ENCODE measurements at places on chromosomes 7 and 10. TPM values are rescaled to one million over a fixed set of nuclear protein-coding genes. Genes with fewer than 3 reads are reported as not detected.

The GNAT3 gene
- not detected for total RNA-seq

DNA sequence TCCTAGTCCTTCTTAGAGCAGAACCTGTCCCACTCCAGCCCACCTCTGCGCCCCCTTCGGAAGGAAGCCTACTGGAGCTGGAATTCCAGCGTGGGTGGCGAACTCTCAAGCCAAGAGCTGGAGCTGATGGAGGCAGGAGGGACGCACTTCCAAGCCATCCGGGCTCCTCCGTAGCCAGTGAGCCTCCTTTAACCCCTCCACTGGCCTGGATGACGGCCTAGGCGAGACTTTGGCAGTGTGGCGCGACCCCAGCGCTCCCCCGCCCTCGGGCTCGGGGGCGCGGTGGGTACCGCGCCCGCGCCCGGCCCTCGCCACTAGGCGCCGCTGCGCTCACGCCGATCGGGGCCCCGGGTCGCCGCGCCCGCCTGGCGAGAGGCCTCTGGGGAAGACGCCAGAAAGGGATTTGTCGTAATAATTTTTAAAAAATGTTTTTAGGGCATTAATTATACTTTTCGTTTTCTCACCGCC, 5.1 kb upstream of the EMX2 start:
- H3K36me3 ChIP-seq, result no peaks in the 10 kb centered on the region
- no peak for DNase-seq

The HGF gene
- 0.15 TPM for total RNA-seq

GRCh38 chr10:32481606-32482005, 35.7 kb downstream of the CCDC7 start:
- no peak overlapping the region for H3K27ac ChIP-seq
- no peak overlapping the region for H3K4me3 ChIP-seq
- H3K36me3 ChIP-seq, result no peaks in the 10 kb centered on the region
- no peaks in the 10 kb centered on the region for H3K27me3 ChIP-seq
- H3K4me1 ChIP-seq, result no peaks in the 10 kb centered on the region

- no peak overlapping the region for H3K27ac ChIP-seq
- H3K36me3 ChIP-seq, result no peaks in the 10 kb centered on the region
- no peak for DNase-seq
Observed at GRCh38 chr7:128103498-128104107, 72.4 kb upstream of the LRRC4 start.

- H3K27ac ChIP-seq, result no peak overlapping the region
- no peaks in the 10 kb centered on the region for H3K4me1 ChIP-seq
- no peaks in the 10 kb centered on the region for H3K27me3 ChIP-seq
- H3K36me3 ChIP-seq, result peaks cover 29% of the 10 kb centered on the region
- H3K4me3 ChIP-seq, result no peak overlapping the region
- no peak for DNase-seq
Observed at GRCh38 chr10:860519-860918, 71.0 kb downstream of the LARP4B start.

DNA sequence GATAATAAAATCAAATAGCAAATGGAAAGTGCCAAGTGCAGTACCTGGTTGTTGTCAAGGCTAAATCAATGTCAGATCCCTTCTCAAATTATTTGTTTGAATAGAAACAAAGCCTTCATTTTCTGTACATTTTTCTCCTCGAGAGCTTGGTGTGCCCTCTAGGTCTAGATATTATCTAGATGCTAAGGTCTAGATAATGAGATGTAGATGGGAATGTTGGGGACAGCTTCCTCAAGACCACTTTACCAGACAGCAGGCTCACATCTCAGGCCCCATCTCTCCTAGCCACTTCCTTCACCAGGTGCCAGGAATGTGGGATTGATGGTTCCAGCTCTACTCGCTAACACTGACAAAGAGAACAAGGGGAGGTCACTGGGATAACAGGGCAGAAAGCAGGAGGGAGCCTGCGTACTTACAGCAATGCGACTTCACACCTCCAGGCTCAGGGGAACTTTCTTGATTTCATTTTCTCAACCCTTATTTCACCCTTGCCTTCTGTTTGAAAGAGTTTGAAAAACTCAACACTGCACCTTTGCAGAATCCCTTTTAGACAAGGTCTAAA, 451.4 kb upstream of the VSTM2A start:
- no peaks in the 10 kb centered on the region for H3K4me1 ChIP-seq
- H3K36me3 ChIP-seq, result no peaks in the 10 kb centered on the region
- DNase-seq, result no peak
- H3K4me3 ChIP-seq, result no peak overlapping the region
- no peaks in the 10 kb centered on the region for H3K27me3 ChIP-seq

GRCh38 chr10:34854147-34854601, 39.1 kb upstream of the PARD3 start:
- no peak overlapping the region for H3K4me3 ChIP-seq
- H3K27me3 ChIP-seq, result no peaks in the 10 kb centered on the region
- no peak for DNase-seq
- H3K4me1 ChIP-seq, result no peaks in the 10 kb centered on the region
- H3K27ac ChIP-seq, result no peak overlapping the region

DNA sequence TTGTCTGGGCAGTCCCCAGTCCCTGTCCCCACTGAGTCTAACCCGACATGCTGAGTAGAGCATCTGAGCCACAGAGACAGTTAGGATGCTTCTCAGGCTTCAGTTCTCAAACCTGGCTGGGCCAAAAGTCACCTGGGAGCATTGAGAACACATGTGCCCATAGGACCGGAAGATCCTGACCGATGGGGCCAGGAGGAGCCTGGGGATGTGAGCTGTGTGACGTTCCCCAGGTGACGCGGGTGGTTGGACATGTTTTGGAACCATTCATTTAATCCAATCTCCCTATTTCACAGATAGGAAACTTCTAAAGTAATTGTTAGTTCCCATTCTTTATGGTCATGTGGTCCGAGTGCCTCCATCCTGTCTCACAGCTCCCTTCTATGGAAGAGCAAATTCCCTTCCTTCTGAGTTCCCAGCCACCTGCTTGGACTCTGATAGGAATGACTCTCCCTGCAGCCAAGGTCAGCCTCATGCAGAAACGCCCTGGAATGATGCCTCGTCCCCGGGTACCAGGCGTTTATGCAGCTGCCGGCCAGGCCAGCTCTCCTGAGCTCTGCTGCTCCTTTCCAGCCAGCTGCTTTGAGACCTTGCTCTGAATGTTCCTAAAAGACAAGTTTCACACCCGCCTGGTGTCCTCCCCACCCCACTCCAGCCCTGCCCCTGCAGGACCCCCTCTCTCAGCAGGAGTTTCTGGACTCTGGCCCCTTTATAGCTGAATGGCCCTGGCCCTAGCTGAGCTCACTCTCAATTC, 166.5 kb upstream of the RHEB start:
- no peak overlapping the region for H3K4me3 ChIP-seq
- H3K36me3 ChIP-seq, result no peaks in the 10 kb centered on the region
- no peak overlapping the region for H3K27ac ChIP-seq
- DNase-seq, result no peak

DNA sequence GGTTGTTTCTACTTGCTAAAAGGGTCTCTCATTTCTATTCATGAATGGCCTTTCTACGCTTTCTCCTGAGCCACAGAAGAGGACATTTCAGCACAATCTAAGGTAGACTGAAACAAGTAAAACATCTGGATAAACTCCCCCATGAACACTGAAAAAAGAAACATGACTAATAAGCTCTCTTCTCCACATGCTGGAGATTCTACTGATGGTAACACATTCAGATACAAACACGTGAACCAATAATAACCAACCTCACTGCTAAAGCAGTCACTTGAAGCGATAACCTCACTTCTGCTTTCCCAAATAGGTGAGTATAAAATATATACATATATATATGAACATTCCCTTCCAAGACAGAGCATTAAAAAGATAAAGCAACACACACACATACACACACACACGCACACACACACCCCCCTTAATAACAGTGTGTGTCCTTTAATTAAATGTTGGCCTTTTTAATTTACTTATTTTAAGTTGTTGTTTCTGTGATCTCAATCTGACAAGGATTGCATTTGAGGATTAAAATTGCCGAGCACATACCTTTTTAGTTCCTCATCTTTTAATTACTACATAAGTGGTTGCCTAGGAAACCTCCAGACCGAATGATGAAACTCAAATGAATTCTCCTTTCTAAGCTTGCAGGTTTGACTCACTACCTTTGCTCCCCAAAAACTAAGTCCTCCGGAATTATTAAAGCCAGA, 292.4 kb upstream of the KLF14 start:
- no peak for DNase-seq
- H3K4me1 ChIP-seq, result no peaks in the 10 kb centered on the region
- no peak overlapping the region for H3K27ac ChIP-seq
- H3K36me3 ChIP-seq, result no peaks in the 10 kb centered on the region

The MSS51 gene
- total RNA-seq, result 1.9 TPM

GRCh38 chr7:12111422-12112405, 99.4 kb upstream of the TMEM106B start:
- H3K4me1 ChIP-seq, result no peaks in the 10 kb centered on the region
- DNase-seq, result peak; percentile 39
- no peak overlapping the region for H3K27ac ChIP-seq
- peak overlapping the region; percentile 46 for H3K4me3 ChIP-seq

GRCh38 chr7:87934699-87935383, 790 bp downstream of the ADAM22 start:
- H3K27me3 ChIP-seq, result 0 out of 2 replicates have a peak, but pooled peaks cover 3% of the 10 kb centered on the region
- peaks cover 2% of the 10 kb centered on the region for H3K36me3 ChIP-seq
- H3K4me3 ChIP-seq, result peak overlapping the region; percentile 80
- no peak overlapping the region for H3K27ac ChIP-seq
- DNase-seq, result peak; percentile 70
- no peaks in the 10 kb centered on the region for H3K4me1 ChIP-seq
